Fibroblast of lung (primary cell): ENCODE measurements at places on chromosomes 7 and 10. TPM values are rescaled to one million over a fixed set of nuclear protein-coding genes. Genes with fewer than 3 reads are reported as not detected.

The PNLIPRP2 gene
- total RNA-seq, result not detected in 2 replicates

The IKZF5 gene
- 2.6 and 3.1 TPM in 2 replicates for total RNA-seq

The LOXL4 gene
- 52.6 and 73.0 TPM in 2 replicates for total RNA-seq

The ANKIB1 gene
- 50.6 and 60.4 TPM in 2 replicates for total RNA-seq

The PRLHR gene
- not detected in 2 replicates for total RNA-seq

The AGR3 gene
- total RNA-seq, result not detected in 2 replicates

The SPDYE1 gene
- total RNA-seq, result under 0.01 TPM in 1 of 2 replicates, not detected in the other

The KCNK18 gene
- not detected in 2 replicates for total RNA-seq

The GPER1 gene
- total RNA-seq, result 1.5 and 2.3 TPM in 2 replicates

The FAM24B gene
- 4.4 and 6.8 TPM in 2 replicates for total RNA-seq

The KAT6B gene
- total RNA-seq, result 24.4 and 37.8 TPM in 2 replicates

The SERPINE1 gene
- total RNA-seq, result 41.3 and 167 TPM in 2 replicates

The BICC1 gene
- 62.7 and 64.7 TPM in 2 replicates for total RNA-seq

The OR2A1 gene
- total RNA-seq, result under 0.01 and 0.17 TPM in 2 replicates

The CALML5 gene
- total RNA-seq, result not detected in 2 replicates

The KIF5B gene
- total RNA-seq, result 122 and 160 TPM in 2 replicates

The PROSER2 gene
- total RNA-seq, result 1.8 and 2.6 TPM in 2 replicates

The FAM25G gene
- total RNA-seq, result not detected in 2 replicates

The ANXA8L1 gene
- not detected in 2 replicates for total RNA-seq

The MCM10 gene
- total RNA-seq, result 0.51 and 0.83 TPM in 2 replicates

The ZNF365 gene
- 2.8 and 5.8 TPM in 2 replicates for total RNA-seq
